ENCODE measurements at places on chromosomes 1 and 21. TPM values are rescaled to one million over a fixed set of nuclear protein-coding genes. Genes with fewer than 3 reads are reported as not detected.

Gene TMEM51
- 0.26 TPM for total RNA-seq

Gene LAD1
- not detected for total RNA-seq

Gene OR14K1
- total RNA-seq: not detected

Gene OPRD1
- not detected for total RNA-seq

Gene SLC25A34
- total RNA-seq: 1.9 TPM

Gene AGTRAP
- total RNA-seq: 40.0 TPM

Gene F13B
- not detected for total RNA-seq

Gene AGMAT
- 15.9 TPM for total RNA-seq

Gene TFF2
- total RNA-seq: not detected

Gene MASP2
- not detected for total RNA-seq

Gene LIPI
- total RNA-seq: not detected

Gene ARHGEF16
- total RNA-seq: not detected

Gene LMOD1
- total RNA-seq: not detected

Gene EPHA10
- not detected for total RNA-seq

Gene C1orf116
- total RNA-seq: not detected

Gene APCS
- total RNA-seq: not detected

Gene PTGFR
- total RNA-seq: not detected

Gene CENPS
- total RNA-seq: 11.3 TPM
